ENCODE measurements at places on chromosomes 7 and 10.

GRCh38 chr7:117069379-117069778, 116.1 kb downstream of the ST7 start:
- DNase-seq = no peak

DNA sequence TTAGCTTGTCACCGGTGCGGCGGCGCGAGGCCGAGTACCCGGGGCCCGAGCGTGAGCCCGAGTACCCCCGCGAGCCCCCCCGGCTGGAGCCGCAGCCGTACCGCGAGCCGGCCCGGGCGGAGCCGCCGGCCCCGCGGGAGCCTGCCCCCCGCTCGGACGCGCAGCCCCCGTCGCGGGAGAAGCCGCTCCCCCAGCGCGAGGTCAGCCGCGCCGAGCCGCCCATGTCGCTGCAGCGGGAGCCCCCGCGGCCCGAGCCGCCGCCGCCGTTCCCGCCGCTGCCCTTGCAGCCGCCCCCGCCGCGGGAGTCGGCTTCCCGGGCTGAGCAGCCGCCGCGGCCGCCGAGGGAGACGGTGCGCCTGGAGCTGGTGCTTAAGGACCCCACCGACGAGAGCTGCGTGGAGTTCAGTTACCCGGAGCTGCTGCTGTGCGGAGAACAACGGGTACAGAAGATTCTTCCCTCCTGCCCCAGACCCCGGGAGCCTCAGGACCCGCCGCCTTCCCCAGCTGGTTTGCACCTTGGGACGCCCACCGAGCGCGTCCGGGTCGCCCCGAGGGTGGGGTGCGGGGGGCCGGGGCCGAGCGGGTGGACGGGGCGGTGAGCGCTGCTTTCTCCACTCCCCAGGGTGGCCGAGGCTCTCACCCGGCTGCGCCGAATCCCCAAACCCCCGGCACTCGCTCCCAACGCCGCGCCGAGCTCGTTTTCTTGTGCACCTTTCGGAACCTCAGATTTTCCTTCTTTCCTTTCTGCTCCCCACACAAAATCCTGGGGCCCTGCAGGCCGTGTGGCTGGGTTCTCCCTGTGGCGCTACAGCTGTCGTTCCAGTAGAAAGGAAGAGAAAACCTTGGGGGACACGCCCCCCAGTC, 708 bp downstream of the UBN2 start:
- peak; percentile 76 for DNase-seq

GRCh38 chr7:155594961-155595366, 48.6 kb upstream of the CNPY1 start:
- peak; percentile 84 for DNase-seq

DNA sequence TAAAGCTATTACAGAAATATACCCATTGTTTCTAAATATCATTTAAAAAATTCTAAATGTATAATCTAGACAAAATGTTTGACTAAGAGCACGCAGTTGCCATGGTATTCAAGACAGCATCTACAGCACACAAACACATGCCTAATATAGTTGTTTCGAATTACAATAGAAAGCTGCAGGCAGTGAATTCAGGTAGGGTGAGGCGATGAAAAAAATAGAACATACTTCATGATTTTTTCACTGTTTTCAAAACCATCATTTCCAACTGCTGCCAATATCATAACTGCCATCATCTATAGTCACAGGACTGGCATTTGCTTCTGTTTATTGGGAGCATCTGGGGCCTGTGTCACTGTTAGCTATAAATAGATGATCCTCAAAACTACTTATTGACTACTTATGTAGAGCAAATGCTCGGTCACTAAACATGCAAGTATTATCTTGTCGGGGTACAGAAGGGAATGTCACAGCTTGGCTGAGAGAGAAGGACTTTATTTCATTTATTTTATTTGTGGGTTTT, 34.4 kb upstream of the OTUD1 start:
- DNase-seq = no peak

- DNase-seq = no peak
These were observed 18.3 kb upstream of the AQP1 start for GRCh38 chr7:30893357-30893756.

- no peak for DNase-seq
These were observed 20.7 kb downstream of the MDFIC start for GRCh38 chr7:114942446-114943175.

DNA sequence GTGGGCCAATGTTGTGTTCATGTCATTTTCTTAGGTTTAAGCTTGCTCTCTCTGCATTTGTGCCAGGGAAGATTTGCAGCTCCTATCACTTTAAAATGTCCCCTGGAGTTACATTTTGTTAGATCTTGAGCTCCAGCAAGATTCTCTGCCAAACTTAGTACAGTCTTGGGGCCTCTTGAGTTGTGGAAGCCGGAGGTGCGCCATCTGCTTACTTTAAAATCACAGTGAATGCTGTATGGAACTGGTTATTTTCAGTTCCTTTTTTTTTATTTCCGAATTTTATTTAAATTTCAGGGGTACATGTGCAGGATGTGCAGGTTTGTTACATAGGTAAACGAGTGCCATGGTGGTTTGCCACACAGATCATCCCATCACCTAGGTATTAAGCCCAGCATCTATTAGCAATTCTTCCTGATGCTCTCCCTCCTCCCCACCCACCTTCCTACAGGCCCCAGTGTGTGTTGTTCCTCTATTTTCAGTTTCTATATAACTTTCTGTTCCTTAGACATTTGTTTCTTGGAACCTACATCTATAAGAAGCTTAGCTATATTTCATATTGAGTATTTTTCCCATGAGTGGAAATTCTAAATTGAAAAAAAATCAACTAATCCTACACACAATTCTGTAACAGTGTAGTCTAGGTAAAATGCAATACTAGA, 114.4 kb upstream of the CREB5 start:
- no peak for DNase-seq

- peak; percentile 80 for DNase-seq
These were observed 19.7 kb downstream of the MXI1 start for GRCh38 chr10:110226926-110227641.

DNA sequence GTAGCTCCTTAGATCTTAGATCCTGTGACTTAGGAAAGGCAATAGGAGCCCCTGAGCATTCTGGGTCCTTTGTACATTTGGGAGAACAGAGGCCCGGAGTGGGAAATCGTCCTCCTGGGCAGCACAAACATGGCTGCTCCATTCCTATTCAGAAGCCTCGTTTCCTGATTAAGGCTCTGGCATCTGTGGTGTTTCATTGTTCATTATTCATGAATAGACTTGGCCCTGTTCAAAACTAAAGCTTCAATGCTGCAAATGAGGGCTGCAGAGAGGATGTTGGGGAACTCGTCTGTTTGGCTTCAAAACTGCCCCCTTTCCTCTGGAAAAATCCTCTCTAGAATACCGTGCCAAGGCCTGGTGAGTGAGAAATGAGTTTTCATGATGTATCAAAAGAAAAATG, 3.4 kb upstream of the HTRA1 start:
- no peak for DNase-seq

DNA sequence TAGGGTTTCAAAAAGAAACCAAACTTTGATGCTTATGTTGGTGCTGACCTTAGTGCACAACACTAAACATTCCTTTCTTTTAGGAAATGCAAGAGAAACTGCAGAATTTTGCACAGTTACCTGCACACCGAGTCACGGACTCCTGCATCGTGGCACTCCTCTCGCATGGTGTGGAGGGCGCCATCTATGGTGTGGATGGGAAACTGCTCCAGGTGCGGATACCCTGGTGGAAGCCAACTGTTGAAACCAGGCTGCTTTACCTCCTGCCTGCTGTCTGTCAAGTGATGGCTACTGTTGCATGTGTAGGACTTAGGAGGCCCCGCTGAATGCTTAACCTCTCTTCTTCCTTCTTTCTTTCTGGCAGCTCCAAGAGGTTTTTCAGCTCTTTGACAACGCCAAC, 11.7 kb downstream of the CASP2 start:
- peak; percentile 88 for DNase-seq

- no peak for DNase-seq
These were observed 50.6 kb upstream of the AGBL3 start for GRCh38 chr7:134935701-134936100.

GRCh38 chr10:122663516-122664130, 36.0 kb downstream of the C10orf120 start:
- no peak for DNase-seq

GRCh38 chr10:60490013-60490412, 100.3 kb upstream of the ANK3 start:
- DNase-seq = no peak

- DNase-seq = no peak
These were observed 35.7 kb upstream of the EBLN1 start for GRCh38 chr10:22253580-22253882.

GRCh38 chr7:4638781-4639575, 43.1 kb upstream of the FOXK1 start:
- DNase-seq = no peak

GRCh38 chr10:121317374-121317773, 280.9 kb downstream of the FGFR2 start:
- DNase-seq = no peak

- DNase-seq = no peak
These were observed 347.9 kb downstream of the GRID1 start for GRCh38 chr10:86018735-86019058.

GRCh38 chr10:30182191-30183054, 123.0 kb upstream of the JCAD start:
- no peak for DNase-seq

GRCh38 chr10:120656107-120656506, 195.1 kb upstream of the WDR11 start:
- DNase-seq = no peak

GRCh38 chr7:147833970-147834369, 756.6 kb upstream of the C7orf33 start:
- no peak for DNase-seq

GRCh38 chr10:6669269-6669859, 89.3 kb upstream of the PRKCQ start:
- peak; percentile 50 for DNase-seq

DNA sequence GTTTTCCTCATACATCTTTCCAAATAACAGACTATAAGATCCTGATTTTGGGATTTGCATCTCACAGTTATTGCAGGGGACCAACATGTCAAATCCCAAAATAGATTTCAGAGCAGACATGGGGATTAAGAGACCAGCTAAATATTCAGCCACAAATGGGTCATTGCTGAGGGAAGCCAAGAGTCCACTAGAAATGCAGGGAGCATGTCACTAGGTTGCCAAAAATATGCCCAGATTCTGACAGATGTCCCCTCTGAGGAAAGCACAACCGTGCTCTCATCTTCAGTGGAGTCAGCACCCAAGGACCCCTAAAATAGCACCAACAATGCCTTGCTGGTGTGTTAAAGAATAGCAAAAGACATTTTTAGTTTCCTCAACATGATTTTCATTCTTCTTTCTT, 56.2 kb upstream of the AGK start:
- no peak for DNase-seq

DNA sequence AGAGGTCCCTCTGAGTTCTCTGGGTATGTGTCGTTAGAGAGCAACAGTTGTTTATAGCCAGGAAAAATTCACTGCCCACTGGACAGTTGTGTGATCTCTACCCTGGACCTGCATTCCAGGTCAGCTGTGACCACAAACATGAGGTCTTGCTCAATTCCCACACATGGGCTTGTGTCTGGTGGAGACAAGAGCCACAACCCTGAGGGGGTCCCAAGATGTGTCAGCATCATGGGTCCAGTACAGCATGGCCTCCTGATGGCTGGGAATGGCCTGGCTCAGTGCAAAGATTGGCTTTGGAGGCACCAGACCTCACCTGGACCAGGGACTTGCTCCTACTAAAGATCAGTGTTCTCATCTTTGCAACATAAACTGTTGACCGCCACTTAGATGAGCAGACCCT, 751.6 kb downstream of the GRID1 start:
- DNase-seq = peak; percentile 17

GRCh38 chr7:33909755-33910154, 4.4 kb downstream of the BMPER start:
- DNase-seq = no peak

- no peak for DNase-seq
These were observed 12.6 kb downstream of the FGF8 start for GRCh38 chr10:101763141-101763846.

- DNase-seq = no peak
These were observed 35.1 kb downstream of the SDK1 start for GRCh38 chr7:3336042-3336665.

GRCh38 chr7:43450894-43451293, 132.0 kb upstream of the STK17A start:
- no peak for DNase-seq

- no peak for DNase-seq
These were observed 195.0 kb upstream of the AGK start for GRCh38 chr7:141356161-141356560.

- no peak for DNase-seq
These were observed 31.6 kb downstream of the GRB10 start for GRCh38 chr7:50751146-50751545.

DNA sequence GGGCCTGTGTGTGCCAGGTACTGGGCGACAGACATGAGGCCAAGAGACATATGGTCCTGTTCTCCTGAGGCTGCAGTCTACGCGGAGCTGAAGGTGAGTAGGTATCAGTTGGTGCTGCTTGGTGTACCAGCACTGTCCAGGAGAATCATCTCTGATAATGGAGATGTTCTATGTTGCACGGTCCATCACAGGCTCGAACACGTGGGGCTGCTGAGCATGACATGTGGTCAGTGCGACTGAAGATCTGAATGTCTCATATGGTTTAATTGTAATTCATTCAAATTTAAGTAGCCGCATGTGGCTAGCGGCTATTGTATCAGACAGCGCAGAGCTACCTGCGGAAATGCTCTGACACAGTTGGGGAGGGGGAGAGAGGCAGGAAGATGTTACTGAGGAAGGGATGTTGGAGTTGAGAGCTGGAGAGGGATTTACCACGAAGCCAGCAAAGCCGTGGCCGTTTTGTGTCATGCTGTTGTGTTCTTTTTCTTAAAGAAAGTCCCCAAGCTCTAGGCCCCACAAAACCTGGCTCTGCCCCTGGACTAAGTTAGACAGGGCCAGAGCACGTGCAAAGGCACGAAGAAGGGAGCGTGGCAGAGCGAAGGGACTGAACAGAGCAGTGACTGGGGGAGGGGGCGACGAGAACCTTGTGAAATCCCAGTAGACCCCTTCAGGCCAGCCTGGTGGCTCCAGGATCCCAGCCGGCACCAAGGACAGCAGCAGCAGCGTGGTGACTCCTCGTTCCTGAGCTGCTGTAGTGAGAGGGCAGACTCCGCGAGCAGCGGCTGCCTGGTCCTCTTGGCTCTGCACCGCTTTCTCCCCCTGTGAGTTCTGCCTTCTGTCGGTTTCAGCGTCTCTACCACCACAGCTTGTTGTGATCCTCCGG, 20.0 kb downstream of the SMKR1 start:
- DNase-seq = peak; percentile 90

GRCh38 chr7:29496355-29497020, 67.1 kb upstream of the PRR15 start:
- no peak for DNase-seq

GRCh38 chr7:28549998-28550397, 137.7 kb downstream of the CREB5 start:
- no peak for DNase-seq

DNA sequence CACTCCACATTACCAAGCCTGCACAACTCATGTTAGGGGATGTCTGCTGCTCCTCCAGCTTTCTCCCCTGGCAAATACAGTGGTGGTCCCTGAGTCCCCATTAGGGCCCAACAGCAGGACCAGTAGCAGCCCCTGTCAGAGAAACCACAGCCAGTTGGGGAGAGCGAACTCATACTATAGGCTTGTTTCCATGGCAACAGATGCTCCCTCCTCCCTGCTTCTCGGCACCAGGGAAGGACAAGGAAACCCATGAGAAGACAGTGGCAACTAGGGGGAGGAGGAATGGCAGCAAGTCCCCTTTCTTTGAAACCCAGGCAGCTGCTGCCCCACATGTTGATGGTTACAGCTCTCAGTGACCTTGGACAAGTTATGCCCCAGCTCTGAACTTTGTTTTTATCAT, 326.4 kb downstream of the KCNMA1 start:
- peak; percentile 66 for DNase-seq

- no peak for DNase-seq
These were observed 757.1 kb downstream of the INHBA start for GRCh38 chr7:40945788-40946187.

Data from endodermal cell (in vitro differentiated cells).